ENCODE measurements at places on chromosomes 6 and 20. TPM values are rescaled to one million over a fixed set of nuclear protein-coding genes. Genes with fewer than 3 reads are reported as not detected.

Gene GMPR
- total RNA-seq: 11.5 TPM

Gene RBBP9
- 12.7 TPM for total RNA-seq

Gene WFDC12
- not detected for total RNA-seq

Gene TOMM6
- 129 TPM for total RNA-seq

Gene PRPH2
- not detected for total RNA-seq

DNA sequence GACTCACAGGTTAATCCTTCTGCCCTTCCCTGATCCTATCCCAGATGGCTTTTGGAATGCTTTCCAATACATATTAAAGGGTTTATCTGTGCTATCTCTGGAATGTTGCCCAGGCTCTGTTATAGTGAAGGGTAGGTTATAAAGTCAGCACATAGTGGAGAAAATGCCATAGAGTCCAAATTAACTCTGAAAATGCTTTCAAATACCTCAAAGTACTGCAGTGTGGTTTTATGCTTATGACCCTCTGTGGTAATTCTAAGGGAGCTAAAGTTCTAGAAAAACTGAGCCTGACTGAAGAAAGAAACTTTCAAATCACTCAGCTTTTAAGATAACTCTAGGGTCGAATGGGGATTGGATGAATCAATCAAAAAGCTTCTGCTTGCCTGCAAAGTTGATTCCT lies 159.8 kb downstream of the PLCB1 start:
- DNase-seq: no peak

Gene SS18L1
- 14.8 TPM for total RNA-seq

Gene BCAS4
- 7.6 TPM for total RNA-seq

Gene SLC24A3
- not detected for total RNA-seq

Gene STK4
- 23.4 TPM for total RNA-seq

Gene UNC5CL
- 0.36 TPM for total RNA-seq

Gene STMND1
- not detected for total RNA-seq

DNA sequence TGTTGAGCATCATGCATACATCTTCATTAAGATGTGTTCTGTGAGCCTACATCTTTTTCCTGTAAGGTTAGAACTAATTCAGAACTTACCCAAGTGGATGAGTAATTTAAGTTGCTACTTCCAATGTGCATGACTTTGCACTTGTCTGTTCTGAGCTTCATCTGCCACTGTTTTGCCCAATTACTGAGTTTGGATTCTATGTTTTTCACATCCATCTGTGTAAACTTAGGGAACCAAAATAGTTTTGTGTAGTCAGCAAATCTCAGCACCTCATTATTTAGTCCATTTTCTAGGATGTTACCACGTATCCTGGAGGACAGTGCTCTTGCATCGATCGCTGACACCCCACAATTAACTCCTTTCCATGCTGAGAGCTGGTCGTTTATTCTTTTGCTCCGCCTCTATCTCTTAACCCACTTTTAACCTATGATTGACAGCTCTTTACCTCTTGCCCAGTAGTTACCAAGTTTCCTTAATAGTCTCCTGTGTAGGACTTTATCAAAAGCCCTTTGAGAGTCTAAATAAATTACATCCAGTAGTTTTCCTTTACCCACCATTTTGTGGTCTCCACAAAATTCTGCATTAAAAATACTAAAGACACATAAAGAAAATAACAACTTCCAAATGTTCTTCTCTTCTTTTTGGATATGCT lies 44.2 kb upstream of the CITED2 start:
- DNase-seq: no peak

Gene ISM1
- 0.31 TPM for total RNA-seq

GRCh38 chr6:33771146-33772081 lies 17.5 kb downstream of the LEMD2 start:
- no peak for DNase-seq

GRCh38 chr6:45827952-45828530 lies 187.6 kb downstream of the CLIC5 start:
- DNase-seq: no peak

Gene STK38
- 65.1 TPM for total RNA-seq

Gene ID4
- total RNA-seq: 136 TPM

- no peak for DNase-seq
Measured at GRCh38 chr6:149881066-149881766, 16.7 kb downstream of the RAET1E start.

Gene C20orf204
- total RNA-seq: 0.97 TPM

DNA sequence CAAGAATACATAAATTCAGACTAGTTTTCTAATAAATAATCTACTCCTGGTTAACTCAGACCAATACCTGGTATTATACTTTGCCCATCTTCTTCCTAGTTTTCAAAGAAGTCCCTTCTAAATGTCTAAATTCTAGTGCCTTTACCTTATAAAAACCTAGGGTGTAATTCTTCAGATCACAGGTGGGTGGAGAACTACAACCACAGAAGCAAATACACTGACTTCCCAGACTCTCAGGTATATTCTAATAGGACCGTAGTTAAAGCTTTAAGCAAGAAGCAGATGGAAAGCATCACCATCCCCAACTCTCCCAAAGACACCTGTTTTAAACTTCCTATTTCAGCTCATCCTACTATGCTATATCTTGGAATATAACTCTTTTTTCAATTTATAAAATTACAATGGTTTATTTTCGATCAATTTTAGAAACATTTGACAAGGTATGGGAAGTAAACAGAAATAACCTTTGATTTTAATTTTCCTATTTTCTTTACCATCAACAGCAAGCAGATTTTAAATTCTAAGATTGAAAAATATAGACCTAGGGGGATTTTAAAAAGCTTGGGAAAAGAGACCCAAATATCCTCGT lies 15.8 kb downstream of the MAN1A1 start:
- DNase-seq: no peak

Gene PFDN4
- total RNA-seq: 18.6 TPM

GRCh38 chr20:52895701-52896100 lies 76.5 kb upstream of the TSHZ2 start:
- DNase-seq: no peak

GRCh38 chr6:15480525-15480924 lies 182.3 kb downstream of the DTNBP1 start:
- DNase-seq: no peak

GRCh38 chr6:105453968-105454367 lies 51.1 kb upstream of the PREP start:
- DNase-seq: no peak

- no peak for DNase-seq
Measured at GRCh38 chr20:38004416-38004815, 28.8 kb downstream of the TTI1 start.

Gene ZBTB46
- 6.0 TPM for total RNA-seq

Gene OR2B2
- not detected for total RNA-seq

Gene ZNF391
- total RNA-seq: 4.1 TPM

Data from chondrocyte (in vitro differentiated cells).